ENCODE measurements at places on chromosomes 3 and 15.

GRCh38 chr3:166279636-166280035 is 442.4 kb upstream of the BCHE start:
- DNase-seq, result no peak

DNA sequence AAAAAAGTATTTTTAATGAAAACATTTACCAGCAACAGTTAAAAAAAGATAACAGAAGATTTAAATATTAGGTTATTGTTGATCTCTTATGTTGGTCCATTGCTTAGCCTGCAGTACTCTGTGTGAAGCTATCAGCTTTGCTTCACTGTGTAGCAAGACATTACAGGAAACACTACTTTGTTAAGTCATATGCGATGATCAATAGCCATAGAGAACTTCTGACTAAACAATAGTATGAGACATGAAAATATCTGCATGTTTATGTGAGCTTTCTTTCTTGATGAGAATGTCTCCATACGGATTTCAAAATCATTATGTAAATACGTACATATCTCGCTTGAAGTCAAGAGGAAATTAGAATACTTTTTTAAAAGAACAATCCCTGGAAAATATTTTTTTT is 27.0 kb upstream of the CAPN3 start:
- no peak for DNase-seq

DNA sequence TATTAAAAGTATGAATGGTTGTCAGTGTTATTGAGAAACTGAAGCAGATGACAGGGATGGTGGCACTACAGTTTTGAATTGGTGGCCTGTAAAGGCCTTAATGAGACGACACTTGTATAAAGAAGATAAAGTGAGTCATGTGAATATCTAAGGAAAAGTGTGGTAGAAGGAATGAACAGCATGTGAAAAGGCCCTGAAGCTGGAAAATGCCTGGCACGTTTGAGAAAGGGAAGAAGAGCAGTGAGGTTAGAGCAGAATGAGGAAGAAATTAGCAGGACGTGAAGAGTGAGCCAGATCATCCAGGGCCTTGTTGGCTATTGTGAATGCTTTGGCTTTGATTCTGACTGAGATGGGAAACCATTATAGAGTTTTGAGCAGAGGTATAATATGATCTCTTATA is 387.6 kb upstream of the DPH6 start:
- DNase-seq, result no peak

DNA sequence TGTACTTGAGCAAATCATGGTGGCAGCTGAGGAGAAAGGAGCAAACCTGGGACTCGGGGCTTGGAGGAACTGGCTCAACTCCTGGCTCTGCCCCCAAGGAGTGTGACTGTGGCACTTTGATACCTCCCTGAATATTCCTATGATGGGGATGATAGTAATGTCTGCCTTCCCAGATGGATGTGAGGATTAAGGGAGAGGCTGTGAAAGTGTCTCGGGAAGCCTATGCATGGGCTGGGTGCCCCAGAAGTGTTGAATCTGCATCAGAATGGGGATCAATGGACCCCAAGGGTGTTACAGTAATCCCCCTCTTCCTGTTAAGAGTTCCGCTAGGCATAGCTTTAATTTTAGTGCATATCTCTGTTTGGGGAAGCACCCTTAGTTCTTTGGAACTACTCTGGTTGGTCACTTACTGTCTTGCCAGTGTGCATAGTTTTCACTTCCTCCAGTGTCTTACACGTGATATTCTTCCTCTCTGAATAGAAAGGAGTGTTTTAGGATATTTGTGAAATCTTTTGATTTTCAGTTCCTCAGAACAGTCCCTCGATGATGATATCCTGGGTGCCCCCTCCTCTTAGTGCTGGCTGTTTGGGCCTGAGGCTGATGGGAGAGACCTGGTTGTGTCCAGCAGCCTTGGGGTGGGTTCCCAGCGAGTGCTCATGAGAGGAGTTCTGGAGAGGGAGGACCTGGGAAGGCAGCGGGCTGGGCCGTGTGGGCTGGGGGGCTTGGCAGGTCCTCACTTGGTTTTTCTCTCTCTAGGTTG is 97.5 kb downstream of the CHDH start:
- DNase-seq, result peak; percentile 49

GRCh38 chr3:17967953-17968607 is 225.6 kb upstream of the TBC1D5 start:
- no peak for DNase-seq

DNA sequence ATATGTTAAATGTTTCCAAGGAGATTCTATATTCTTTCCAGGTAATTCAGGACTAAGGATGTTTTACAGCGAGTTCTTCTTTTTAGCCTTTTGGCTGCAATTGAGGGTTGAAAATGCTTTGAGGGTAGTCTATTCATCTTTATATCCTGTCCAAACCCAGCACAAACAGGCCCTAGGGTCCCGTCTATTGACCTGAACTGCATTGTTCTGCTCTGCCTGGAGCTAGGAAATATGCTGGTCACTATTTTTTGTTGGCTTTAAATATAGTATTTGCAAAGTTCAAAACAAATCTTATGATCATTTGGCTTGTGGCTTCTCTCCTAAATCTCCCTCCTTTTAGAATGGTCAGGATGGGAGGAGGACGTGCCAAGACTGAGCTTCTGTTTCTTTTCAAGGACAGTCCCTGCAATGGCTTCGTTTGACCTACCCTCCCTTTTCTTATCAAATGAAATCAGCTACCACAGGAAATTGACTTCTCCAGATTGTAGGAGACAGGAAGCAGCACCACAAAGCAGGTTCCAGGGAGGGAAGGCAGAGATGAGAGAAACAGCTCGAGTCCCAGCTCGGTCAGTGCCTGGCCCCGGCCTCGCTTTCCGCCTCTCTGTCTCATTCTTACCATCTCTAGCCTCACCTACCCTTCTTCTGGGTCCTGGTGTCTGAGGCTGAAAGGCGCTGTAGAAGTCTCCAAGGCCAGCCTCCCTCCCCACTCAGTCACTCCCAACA is 27.6 kb upstream of the NRROS start:
- DNase-seq, result no peak

DNA sequence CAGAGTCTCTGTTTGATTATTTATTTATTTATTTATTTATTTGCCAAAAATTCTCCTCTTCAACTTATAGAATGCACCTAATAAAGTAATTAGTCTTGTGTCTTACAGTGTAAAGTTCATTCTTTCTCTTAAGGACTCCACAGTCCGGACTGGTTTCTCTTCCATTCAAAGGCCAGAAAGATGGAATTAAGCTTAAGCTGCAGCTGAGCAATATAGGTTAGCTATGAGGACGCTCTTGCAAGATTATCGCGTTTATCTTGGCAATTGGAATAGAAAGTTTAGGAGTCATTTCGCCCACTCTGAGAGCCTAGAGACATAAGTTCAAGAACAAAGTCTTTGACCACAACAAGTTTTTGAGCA is 15.0 kb downstream of the TAGLN3 start:
- DNase-seq, result no peak

DNA sequence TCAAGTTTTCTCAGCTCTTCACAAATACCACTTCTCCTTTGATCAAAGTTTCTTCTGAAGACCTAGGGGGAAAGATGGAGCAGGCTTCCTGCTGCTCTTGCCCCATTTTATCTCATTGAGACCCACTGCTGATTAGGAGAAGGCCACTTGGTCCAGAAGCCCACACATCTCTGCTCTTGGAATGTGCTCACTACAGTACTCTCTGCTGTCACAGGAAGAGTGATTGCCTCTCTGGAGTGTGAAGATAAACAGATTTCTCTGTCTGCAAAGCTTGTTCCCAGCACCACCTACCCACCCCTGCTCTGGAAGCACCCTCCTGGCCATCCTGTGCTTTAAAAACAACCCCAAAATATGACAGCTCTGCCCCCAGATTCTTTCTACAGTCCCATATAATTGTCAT is 41.3 kb upstream of the PRTG start:
- no peak for DNase-seq

DNA sequence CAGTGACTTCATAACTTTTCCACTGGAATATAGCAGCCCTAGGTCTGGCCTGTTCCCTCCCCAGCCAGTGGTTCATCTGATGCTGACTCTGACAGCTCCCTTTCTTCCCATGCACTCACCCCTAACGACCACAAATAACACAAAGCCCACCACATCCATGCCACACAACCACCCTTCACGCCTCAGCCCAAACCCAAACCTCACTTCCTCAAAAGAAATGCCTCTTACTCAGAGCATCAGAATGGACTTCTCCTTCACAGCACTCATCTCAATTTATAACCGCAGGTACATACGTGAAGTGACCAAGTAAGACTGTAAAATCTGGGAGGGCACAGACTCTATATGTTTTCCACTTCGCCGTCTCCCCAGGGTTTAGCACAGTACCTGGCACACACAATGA is 1.1 kb downstream of the RBSN start:
- DNase-seq, result no peak

DNA sequence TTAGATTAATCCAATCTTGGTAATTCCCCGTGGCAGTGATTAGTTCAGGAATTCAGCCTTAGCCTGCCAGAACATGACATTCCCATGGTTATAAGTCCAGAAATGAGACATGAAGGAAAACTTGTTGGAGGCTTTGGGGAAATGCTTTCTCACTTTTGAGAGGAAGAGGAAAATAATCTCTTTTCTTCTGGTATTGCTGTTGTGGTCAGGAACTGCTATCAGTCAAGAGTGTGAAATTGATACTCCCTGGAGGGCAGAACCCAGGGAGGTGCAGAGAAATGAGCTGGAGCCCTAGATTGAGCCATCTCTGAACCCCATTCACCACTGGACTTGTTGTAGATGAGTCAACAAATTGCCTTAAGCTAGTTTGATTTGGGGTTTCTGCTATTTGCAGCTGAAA is 38.6 kb upstream of the APH1B start:
- DNase-seq, result no peak

DNA sequence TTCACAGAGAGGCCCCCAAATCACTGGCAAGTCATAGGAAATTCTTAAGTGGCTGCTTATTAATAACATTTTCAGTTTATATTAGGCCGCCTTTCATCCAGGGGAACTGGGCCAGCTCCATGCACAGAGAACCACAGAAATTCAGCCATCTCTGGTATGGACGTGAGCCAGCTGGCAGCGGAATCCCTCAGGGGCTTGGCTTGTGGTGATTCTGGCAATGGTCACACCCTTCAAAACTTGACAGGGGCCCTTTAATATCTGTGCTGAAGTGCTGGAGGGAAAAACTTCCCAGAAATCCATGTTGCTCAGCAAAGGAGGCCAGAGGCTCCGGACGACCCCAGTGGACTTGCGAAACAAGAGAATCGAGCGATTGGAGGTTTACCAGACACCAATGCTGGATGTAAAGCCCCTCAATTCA is 11.3 kb downstream of the PRICKLE2 start:
- DNase-seq, result no peak

- DNase-seq, result no peak
Observed at GRCh38 chr15:51375966-51376640, 34.6 kb downstream of the GLDN start.

- no peak for DNase-seq
Observed at GRCh38 chr3:196712514-196713413, 587 bp downstream of the PIGX start.

GRCh38 chr15:66151809-66152208 is 101.7 kb downstream of the MEGF11 start:
- peak; percentile 32 for DNase-seq

DNA sequence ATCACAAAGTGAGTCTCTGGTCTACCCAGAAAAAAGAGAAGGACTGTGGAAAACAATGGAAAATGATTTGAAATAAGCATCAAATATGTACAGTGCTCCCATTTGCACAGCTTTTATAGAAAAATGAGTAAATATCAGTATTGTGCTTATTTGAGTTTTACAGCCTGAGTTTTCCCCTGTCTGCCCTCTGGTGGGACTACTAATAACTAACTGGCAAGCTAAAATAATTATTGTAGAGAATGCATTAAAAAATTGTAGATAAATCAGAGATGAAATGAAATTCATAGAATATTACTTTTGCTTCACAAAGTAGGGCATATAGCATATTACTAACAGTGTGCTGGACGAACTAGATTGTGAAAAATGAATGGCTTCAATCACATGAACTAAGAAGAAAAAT is 287.1 kb downstream of the NAALADL2 start:
- peak; percentile 26 for DNase-seq

DNA sequence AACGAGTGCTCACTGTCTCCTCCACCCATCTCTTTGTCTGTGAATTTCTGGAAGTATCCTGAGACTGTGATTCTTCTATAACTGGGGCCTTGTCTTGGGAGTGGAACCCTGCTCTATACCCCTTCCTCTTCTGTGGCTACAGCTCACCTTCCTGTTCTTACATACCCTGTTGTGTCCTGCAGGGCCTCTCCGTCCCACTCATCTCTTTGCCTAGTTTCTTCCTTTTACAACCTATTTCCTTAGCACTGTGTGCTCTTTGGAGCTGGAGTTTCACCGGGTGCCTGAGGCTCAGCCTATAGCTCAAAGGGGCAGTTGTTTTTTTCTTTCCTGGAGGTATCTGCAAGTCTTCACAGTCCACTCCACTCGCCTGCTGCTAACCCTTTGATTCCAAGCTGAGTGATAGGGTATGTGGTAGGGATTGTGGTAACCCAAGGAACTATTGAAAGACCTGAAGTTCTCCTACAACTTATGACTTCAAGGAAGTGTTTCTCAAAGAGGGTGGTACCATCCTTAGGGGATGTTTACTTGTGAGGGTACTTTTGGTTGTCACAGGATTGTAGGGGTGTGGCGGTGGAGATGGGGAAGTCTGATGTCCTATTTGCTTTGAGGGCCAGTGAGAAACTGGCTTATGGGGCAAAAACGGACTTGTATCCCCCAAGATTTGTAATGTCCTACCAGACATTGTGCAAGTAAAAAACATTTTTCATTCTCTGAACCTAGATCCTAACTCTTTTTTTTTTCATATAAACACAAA is 66.6 kb upstream of the ARL8B start:
- no peak for DNase-seq

DNA sequence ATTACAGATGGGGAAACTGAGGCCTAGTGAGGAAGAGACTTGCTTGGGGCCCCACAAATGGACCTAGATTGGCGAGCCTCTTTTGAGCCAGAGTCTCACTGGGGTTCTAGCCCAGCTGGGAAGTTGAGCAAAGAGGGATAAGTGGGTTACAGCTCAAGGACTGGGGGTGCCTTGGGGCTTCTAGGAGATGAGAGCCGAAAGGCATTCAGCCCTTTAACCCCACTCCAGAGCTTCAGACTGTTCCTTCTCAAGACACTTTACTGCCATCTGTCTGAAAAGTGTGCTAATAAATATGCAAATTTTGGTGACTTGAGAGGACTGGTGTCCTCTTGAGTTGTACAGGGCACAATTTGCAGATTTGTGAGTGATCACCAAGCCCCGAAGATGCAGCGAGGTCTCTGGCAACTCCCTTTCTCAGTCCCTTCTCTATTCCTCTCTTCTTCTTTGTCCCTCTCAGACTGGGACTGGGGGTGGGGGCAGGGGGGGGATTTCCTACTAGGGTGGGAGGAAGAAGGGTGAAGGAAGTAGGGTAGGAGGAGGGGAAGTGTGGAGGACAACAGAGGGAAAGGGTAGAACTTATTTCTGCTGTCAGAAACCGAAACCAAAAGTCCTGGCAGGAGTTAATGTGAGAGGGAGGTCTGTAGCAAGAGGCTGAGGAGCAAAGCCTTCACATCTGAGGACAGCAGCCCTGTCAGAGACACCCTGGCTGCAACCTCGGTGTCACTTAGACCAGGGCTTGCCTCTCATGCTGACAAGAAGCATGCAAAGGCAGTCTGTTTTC is 16.2 kb upstream of the ANKDD1A start:
- peak; percentile 94 for DNase-seq

GRCh38 chr3:66304293-66304692 is 83.5 kb downstream of the SLC25A26 start:
- DNase-seq, result no peak

Measured in RPMI8226 (cell line).